ENCODE measurements at places on chromosomes 6 and 20.

- no peak for DNase-seq
Measured at GRCh38 chr20:63068711-63069367, 62.1 kb upstream of the BHLHE23 start.

DNA sequence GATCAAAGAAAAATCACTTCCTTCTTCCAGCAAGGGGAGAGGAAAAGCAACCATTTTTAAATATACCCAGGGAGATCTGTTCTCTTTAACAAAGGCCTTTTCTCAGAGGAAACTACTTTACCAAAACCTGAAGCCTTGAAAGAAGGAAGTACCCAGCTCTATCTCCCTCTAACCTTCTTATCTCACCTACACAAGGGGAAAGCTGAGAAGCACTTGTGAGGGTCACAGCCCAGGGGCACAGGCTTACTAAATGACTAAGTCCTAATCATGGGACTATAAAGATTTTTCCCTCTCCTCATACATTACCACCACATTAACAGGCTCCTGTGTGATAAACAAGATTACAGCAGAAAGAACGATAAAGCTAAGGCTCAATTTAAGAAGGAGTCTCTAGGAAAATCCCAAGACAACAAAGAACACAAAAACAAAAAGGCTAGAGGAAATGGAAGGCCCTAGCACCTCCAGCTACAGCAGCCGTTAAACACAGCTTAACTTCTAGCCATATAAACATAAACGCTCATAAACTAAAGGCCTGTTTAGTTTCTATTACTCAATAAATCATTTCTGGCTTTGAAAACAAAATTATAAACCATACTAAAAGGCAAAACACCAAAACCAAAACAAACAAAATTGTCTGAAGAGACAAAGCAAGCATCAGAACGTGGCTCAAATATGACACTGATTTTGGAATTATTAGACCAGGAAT is 284.9 kb upstream of the ECI2 start:
- DNase-seq, result no peak

- DNase-seq, result no peak
Measured at GRCh38 chr6:164925681-164926530, 383.5 kb downstream of the C6orf118 start.

DNA sequence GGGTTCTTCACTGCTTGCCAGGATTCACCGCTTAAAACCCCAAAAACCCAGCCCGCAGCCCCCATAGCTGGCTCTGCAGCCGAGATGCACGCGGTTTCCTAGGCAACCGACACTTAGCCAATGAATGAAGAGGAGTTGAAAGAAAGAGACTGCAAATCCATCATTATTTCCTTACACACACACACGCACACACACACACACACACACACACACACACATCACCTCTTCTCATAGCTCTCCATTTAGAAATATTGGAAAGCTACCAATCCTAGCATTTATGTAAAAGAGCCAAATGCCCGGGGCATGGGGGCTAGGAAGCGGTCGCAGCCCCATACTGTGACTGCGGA is 3.4 kb upstream of the TUBB2B start:
- DNase-seq, result no peak

DNA sequence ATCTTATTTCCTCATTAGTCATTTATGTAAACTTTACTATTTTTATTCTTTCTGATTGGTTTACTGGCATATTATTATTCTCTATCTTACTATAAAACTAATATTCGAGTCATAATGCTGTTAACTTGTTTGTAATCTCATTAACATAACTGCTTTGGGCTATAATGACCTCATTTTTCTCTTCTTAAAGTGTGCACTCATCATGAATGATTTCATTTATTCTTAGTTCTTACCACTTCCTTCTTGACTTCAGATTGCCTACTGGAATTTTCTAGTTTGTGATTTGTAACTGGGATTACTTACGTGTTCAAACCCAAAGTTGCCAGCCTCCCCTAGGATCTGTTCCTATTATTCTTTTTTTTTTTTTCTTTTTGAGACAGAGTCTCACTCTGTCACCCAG is 91.8 kb upstream of the TNFAIP3 start:
- DNase-seq, result no peak

- no peak for DNase-seq
Measured at GRCh38 chr6:111228094-111228493, 140.8 kb downstream of the SLC16A10 start.

GRCh38 chr6:159104163-159104925 is 59.6 kb upstream of the TAGAP start:
- DNase-seq, result peak; percentile 49

DNA sequence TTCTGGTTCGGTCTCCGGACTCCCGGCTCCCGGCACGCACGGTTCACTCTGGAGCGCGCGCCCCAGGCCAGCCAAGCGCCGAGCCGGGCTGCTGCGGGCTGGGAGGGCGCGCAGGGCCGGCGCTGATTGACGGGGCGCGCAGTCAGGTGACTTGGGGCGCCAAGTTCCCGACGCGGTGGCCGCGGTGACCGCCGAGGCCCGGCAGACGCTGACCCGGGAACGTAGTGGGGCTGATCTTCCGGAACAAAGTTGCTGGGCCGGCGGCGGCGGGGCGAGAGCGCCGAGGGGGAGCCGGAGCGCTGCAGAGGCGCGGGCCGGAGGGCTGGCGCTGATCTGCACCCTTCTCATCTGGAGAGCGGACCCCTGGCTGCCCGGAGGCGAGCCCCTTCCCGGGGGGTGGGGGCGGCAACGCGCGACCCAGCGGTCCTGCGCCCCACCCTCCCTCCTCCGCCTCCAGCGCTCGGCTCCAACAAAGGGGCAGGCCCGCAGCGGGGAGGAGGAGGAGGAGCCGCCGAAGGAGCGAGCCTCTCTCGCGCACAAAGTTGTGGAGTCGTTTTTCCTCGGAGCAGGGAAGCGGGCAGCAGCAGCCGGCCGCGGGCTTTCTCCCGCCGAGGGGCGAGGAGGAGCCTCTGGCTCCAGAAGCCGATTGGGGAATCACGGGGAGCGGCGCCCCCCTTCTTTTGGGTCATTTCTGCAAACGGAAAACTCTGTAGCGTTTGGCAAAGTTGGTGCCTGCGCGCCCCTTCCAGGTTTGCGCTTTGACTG is at the start of gene UTRN:
TSS of gene UTRN (plus strand) at position 553 of the 765 bp plus-strand sequence. CDS start 6,494 bp downstream, outside the sequence.
- peak; percentile 1 for DNase-seq

DNA sequence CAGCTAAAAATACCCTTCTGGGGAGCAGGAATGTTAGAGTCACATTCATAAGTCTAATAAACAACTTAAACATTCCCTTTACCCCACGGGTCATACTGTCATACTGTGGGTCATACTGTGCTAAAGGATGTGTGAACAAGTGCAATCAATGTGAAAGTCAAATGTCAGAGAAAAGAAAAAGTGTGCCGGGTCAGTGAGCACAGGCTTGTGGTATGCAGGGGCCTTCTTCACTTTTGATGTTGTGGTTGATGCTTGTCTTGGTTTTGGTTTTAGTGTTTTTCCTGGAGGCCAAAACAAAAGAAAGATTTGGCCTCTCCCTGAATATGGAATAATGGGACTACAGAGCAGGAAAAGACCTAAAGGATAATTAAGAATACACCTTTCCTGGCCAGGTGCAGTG is 267.9 kb upstream of the PLN start:
- no peak for DNase-seq

GRCh38 chr6:87583822-87584221 is 6.0 kb downstream of the RARS2 start:
- no peak for DNase-seq

DNA sequence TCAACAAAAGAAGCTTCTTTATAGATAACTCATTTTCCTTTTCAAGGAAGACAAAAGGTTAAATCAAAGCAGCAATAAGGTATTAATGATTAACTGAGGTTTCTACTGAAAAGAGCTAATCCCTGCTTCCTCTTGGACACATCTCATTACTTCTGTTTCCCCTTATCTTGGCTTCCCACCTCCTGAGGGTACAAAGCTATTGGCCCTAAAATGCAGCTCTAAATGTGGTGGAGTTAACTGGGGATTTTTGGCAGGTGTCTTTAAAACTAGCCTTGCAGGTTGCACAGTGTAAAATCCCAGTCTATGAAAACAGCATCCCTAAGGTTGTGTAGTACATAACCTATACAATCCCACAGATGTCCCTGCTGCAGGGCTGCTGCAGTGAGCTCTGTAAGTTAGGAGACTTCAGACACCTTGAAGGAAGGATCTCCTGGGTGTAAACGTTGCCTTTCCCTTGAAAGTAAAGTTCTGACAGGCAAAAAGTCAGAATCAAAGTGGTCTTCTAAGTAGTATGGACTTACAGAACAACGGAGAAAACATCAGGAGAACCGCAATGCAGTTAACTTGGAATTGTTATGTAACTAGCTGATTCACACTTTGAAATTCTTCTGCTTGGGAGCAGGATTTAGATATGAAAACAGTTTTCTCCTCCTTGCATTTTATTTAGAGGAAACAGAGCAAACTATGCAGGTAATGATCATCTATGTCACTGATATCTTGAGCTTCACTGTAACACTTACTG is 71.7 kb upstream of the TRAF3IP2 start:
- DNase-seq, result no peak

GRCh38 chr20:22620342-22620741 is 36.0 kb upstream of the FOXA2 start:
- no peak for DNase-seq

DNA sequence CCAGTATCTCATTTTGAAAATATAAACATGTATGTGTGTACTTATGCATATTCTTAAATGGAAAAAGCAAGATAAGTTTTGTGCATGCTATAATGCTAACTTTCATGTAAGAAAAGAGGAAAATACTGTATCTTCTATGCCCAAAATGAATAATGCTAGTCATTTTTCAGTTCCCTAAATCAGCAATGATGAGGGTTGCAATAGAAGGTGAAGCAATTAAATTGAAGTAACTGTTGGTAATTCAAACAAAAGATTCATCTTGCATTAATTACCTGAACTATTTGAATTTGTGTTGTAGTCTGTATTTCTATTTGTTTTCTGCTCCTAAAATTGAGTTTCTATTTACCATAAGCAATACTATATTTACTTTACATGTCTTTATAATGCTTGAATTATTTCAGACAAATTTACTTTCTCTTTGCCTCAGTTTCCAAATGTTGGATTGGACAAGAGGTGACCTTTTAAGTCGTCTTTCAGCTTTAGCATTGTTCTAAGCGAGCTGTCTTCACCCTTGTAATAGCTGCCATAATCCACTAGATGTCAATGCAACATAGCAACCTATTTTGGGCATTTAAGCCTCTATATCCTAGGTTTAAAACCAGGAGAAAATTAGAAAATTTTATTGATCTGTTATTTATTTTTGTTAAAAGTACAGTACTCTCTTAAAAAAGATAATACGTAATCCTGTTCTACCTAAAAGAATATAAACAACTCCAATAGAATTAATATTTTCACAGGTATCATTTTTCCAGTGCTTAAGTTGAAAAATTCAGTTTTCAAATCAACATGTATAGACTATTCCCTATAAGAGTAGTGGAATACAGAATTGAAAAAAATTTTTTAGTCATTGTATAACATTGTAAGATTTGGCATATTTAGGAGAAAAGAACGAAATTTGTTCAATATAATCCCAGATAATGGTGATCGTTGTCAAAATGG is 52.3 kb upstream of the IFNGR1 start:
- no peak for DNase-seq

- no peak for DNase-seq
Measured at GRCh38 chr6:32317541-32317940, 54.2 kb downstream of the TSBP1 start.

DNA sequence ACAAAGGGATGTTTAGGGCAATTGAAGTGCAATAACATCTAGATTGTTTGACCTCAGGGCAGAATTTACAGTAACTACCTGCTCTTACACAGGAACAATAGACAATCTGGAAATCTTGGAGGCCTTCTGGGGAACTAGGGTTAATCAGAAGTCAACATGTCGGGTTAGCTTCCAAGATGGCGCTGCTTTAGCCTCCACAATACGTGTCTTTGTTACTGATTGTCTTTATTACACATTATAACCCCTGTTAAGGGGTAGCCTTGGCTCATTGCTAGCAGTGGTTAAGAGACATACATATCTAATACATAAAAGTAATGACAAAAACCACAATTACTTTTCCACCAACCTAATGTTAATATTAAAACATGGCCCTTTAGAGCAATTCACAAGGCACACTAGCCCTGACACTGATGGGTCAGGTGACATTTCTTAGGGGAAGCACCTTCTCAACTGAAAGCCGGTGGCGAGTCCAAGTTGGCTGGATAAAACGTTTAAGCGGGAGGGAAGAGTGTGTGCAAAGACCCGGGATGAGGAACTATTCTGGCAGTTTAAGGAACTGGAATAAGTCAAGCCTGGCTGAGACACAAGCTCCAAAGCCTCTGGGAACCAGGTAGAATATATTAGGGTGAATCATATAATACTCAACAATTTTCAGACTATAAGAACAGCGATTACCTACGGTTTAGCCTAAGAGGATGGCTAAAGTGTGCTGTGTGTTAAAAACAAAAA is 236.9 kb downstream of the BCAS1 start:
- no peak for DNase-seq

DNA sequence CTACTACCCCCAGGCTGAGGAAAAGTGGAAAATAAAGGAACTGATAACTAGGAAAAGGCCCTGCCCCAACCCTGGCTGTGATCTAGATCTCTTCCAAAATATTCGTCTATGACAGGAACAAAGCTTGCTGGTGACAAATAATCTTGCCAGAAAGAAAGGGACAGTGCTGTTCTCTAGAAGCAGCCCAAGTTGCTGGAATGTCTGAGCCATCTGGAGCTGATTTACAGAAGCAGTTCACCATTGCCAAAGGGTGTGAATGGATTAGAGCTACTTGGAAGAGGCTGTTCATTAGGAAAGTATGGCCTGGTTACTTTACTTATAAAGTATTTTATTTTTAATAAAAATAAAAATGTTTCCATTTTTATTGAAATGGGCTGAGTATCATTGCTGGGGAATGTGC is 146.3 kb downstream of the EPM2A start:
- DNase-seq, result no peak

DNA sequence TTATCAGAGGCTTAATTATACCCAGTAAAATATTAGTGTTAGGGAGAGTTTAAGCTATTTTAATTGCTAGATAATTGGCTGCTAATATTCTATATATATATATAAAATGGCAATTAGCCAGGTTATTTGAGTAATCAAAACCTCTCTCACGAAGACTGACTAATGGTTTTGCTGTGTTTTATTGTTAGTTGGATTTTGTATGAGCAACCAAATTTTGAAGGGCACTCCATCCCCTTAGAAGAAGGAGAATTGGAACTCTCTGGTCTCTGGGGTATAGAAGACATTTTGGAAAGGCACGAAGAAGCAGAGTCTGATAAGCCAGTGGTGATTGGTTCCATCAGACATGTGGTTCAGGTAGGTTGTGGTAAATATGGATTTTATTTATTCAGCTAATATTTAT is 102.2 kb downstream of the RTN4IP1 start:
- no peak for DNase-seq

GRCh38 chr20:23143986-23144690 is 58.0 kb upstream of the CD93 start:
- no peak for DNase-seq

- no peak for DNase-seq
Measured at GRCh38 chr20:46394872-46395760, 11.3 kb downstream of the ELMO2 start.

Data from effector CD8-positive, alpha-beta T cell (primary cell).